ENCODE measurements at places on chromosomes 4 and X.

- DNase-seq = no peak
Measured at GRCh38 chr4:140108713-140109230, 45.2 kb downstream of the MAML3 start.

GRCh38 chr4:183848805-183849204 is 56.3 kb upstream of the STOX2 start:
- no peak for DNase-seq

DNA sequence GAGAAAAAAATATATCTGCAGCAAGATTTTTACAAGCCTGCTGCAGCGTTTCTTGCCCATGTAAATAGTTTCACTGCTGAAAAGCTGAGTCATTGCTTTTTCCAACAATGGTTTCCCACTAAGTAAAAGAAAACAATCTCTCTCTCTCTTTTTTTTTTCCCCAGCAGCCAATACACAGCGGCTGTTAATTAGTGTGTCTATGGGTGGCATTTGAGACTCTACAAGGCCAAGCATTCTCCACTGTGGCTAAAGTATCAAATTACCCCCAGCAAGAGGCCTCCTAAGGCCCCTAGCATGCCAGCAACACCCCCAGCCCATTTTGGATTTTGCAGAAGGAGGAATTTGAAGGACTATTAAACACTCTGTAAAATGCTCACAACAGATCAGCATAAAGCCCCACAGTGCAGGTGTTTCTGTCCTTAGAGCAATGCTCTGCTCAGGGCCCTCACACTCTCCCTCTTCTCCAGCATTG is 837.4 kb downstream of the TRIML1 start:
- no peak for DNase-seq

GRCh38 chr4:105067431-105067830 is 79.2 kb upstream of the TET2 start:
- no peak for DNase-seq

DNA sequence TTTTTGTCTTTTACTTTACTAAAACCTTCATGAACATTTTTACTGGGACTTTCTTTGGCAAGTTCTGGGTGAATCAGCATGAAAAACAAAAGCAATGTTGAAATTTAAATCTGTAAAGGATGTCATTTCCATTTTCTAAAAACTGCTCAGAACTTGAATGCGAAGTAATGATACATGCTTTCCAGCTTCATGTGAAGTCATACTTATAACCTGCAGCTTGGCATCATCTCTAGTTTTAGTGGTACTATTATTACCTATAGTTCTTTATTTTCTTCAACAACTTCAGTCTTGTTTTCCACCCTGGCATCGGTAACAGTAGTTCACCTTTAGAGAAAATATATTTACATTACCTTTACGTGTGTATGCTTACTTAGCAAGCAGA is 421.4 kb upstream of the DIPK2B start:
- DNase-seq = no peak

GRCh38 chr4:180197471-180197870 is 2045.7 kb upstream of the TENM3 start:
- DNase-seq = no peak

DNA sequence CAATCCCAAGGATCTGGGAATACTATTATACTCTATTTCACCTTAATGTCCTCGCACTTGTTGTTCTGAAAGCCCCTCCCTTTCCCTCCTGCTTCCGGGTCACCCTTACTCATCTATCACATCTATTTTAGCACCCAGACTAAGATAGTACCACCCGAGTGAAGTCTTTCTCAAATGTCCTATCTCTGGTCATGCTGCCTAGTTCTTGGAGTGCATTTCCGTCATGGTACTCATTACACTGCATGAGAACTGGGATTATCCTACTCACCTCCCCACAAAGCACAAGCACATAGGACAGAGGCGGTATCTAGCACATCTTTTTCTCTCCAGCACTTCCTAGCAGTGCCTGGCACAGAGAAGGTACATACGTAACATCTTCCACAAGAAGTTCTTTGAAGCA is 944.4 kb upstream of the FTHL17 start:
- DNase-seq = no peak

- DNase-seq = no peak
Measured at GRCh38 chr4:54660591-54660990, 2.8 kb downstream of the KIT start.

- DNase-seq = no peak
Measured at GRCh38 chrX:121649417-121649816, 602.0 kb downstream of the GLUD2 start.

DNA sequence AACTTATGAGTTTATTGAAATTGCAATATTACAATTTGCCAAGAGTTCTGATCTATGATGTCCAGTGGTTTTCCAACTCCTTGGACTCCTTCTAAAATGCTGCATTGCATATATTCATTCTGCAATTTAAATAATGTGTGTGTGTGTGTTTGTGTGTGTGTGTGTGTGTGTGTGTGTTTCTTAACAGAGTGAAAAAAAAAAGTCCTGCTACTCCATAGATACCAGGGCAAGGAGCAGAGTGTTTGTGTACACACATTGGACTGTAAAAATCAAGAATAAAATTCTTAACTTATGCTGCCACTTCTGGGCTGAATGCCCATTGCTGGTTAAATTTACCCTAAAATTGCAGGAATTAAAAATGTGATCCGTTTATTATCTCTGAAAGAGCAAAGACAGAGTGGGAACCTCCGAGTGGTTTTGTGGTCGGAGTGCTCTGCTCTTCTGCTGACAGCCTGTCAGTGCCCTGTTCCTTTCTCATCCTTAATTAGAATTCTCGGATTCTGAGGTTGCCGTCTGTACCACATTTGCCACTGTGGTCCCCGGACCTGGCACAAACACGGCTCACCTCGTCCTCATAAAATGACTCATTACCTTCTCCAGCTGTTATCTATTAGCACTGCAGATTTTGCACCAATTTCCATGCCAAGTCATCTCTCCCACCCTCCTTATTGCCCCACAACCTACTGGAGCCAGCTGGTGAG is 355.5 kb downstream of the KCNIP4 start:
- DNase-seq = no peak

DNA sequence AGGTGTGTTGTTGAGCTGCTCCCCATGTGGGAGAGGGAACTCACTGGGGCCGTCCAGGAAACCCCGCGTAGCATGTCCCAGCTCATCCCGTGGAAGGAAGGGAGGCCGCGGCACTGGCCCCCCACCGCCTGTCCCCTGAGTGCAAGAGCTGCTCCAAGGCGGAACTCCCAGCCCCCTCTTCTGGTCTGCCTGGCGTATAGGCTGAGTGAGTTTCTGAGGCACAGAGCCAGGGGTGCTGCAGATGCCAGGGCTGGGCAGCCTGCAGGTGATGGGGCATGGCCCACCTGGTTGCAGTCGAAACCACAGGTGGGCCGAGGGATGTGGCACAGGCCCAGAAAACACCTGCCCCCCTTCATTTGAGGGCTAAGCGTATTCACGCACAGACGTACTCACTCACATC is 49.6 kb downstream of the ABLIM2 start:
- DNase-seq = no peak

DNA sequence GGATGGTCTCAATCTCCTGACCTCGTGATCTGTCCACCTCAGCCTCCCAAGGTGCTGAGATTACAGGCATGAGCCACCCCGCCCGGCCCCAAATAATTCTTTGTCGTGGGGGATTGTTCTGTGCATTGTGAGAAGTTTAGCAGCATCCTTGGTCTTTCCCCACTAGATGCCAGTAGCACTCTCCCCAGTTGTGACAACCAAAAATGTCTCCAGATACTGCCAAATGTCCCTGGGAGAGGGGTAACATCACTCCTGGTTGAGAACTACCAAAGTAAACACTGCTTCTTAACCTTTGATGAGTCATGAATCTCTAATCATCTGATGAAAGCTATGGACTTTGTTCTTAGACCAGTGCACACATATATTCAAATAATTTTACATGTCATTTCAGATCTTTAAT is 90.7 kb upstream of the BRS3 start:
- no peak for DNase-seq

GRCh38 chrX:129824620-129825019 is 19.1 kb downstream of the ZDHHC9 start:
- no peak for DNase-seq

DNA sequence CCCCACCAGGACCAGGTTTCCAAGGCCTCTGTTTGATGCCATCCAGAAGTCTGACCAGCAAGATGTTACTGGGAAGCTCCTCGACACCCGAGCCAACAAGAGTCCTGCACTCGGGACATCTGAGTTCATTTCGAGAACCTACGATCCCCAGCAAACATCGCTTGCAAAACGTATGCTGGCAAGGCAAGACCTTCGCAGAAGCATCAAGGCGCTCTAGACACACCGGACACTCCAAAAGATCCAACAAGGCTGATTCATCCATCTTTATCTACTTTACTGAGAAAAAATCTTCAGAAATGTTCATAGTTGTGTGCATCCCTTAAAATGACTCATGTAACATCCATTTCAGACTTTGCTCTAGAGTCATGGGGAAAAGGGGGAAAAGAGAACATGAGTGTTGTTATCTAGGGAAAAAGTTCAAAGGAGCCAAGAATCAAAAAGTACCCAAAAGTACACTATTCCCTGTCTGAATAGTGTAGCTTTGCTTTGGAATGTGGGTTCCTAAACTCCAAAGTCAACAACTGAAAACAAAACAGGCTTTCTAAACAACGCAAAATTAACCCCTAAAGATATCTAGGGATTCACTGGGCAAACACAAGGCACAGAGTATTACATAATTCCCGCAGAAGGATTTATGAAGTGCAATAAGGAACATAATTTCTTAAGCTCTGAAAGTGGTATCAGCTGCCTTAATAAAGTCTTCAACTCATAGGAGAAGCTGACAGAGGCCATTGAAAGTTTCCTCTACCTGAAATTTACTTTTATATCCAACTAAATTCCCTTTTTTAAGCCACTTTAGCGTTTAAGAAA is 1.6 kb downstream of the SH3RF1 start:
- no peak for DNase-seq

- no peak for DNase-seq
Measured at GRCh38 chr4:176409627-176410026, 89.9 kb downstream of the SPCS3 start.

DNA sequence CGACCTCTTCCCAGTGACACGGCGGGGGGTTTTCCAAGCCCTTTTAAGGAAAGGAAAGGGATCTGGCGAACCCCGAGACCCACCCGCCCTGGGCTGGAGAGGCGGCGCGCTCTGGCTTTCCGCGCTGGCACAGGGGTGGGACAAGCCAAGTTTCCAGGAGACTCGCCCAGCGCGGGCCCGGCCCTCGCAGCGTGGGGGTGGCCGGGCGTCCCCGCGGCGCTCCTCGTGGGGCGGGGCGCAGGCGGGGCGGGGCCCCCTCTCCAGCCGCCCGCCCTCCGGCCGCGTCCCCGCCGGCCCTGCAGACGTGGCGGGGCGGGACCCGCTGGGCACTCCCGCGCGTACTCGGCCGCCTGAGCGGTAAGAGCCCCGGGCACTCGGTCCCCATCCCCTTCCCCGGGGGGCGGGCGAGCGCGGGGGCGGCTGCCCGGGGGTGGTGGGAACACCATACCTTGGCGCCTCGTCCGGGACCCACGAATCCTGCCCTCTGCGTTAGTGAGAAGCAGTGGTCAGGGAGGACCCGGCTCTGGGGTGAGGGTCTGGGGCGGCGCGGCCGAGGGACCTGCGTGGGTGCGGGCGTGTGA is at the start of gene FAM114A1:
Gene FAM114A1 (plus strand): TSS at position 329 of the 581 bp plus-strand sequence. CDS start 10,273 bp downstream, outside the sequence.
- DNase-seq = peak; percentile 40

GRCh38 chr4:184444953-184445309 is 29.4 kb downstream of the IRF2 start:
- peak; percentile 20 for DNase-seq

- no peak for DNase-seq
Measured at GRCh38 chr4:84753321-84753972, 170.5 kb downstream of the CDS1 start.

- DNase-seq = peak; percentile 31
Measured at GRCh38 chrX:22526339-22526738, 253.6 kb downstream of the CBLL2 start.

DNA sequence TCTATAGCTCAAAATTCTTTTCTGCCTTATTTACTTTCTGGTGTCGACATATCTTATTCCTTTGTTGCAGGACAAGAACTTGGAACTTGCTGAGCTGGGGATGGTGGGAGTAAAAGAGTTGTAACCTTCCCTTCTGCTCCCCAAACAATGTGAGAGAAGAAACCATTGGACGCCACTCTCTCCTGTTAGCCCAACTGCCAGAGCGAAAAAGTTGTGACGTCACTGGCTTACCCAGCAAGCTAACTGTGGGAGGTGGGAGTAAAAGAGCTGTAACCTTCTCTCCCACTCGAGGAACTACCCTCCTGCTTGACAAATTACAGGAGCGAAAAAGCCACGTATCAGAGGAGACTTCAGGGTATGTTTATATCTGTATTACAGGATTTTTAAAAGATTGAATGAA is 90.0 kb upstream of the PCDH10 start:
- DNase-seq = no peak

- DNase-seq = no peak
Measured at GRCh38 chr4:55178226-55179005, 53.0 kb upstream of the KDR start.

GRCh38 chr4:98614662-98615061 is 43.7 kb downstream of the TSPAN5 start:
- no peak for DNase-seq

DNA sequence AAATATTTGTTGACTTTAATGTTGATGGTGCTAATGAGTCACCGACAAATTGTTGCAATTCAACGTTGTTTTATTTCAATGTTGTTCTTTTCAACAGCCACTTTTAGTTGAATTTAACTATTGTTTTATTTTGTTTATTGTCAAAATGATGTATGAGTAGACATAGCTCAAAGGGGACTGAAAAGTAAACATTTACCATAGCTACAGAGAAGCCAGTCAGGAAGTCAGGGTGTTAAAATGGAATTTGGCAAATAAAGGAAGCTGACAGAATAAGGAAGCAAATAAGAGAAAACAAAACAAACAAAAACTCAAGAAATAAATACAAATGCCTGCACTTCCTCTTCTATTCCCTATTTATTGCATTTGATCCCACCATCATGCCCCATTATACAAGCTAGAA is 648.4 kb upstream of the HTR2C start:
- DNase-seq = no peak

GRCh38 chr4:105192474-105192873 is 45.8 kb downstream of the TET2 start:
- DNase-seq = no peak

- DNase-seq = no peak
Measured at GRCh38 chr4:188015025-188015940, 19.7 kb downstream of the ZFP42 start.

- no peak for DNase-seq
Measured at GRCh38 chr4:175762582-175762981, 49.5 kb downstream of the GPM6A start.

DNA sequence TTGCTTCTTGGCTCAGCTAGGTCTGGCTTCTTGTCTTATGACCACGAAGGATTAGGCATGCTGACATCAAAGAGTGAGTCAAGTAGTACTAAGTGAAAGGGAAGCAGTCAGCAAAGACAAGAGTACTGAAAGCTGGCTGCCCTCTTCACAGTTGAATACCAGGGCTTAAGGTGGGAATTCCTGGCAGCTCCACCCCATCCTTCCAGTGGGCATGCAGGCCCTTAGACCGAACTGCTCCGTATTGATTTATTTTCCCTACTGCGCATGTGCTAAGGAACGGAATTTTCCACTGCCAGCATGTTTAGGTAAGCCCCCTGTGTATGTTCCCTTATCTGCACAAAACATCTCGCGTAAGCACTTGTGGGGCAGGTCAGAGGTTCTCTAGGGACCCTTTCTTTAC is 2320.1 kb downstream of the ARAP2 start:
- DNase-seq = no peak

- no peak for DNase-seq
Measured at GRCh38 chr4:89586864-89587263, 250.1 kb downstream of the SNCA start.
